Left lung (tissue), 14 donors: ENCODE measurements at places on chromosomes 2 and 18. TPM values are rescaled to one million over a fixed set of nuclear protein-coding genes. Genes with fewer than 3 reads are reported as not detected.

CD226 gene
- polyA plus RNA-seq, result 2.9 TPM

CRYGD gene
- 0.24 TPM for polyA plus RNA-seq

SERPINB11 gene
- polyA plus RNA-seq, result not detected

RGPD3 gene
- polyA plus RNA-seq, result 0.15 TPM

SNORC gene
- 2.7 TPM for polyA plus RNA-seq

FRZB gene
- 3.8 TPM for polyA plus RNA-seq

MARCO gene
- 0.10 TPM for polyA plus RNA-seq

DSG4 gene
- not detected for polyA plus RNA-seq

SCN3A gene
- 1.6 TPM for polyA plus RNA-seq

SERPINB10 gene
- 0.24 TPM for polyA plus RNA-seq

CHN1 gene
- polyA plus RNA-seq, result 170 TPM

AMER3 gene
- not detected for polyA plus RNA-seq

HOXD9 gene
- polyA plus RNA-seq, result 1.3 TPM

CCDC93 gene
- 48.3 TPM for polyA plus RNA-seq

PRKAG3 gene
- not detected for polyA plus RNA-seq

PPP1R1C gene
- polyA plus RNA-seq, result 2.8 TPM

LRRTM4 gene
- polyA plus RNA-seq, result 2.9 TPM
